Activated naive CD4-positive, alpha-beta T cell treated with Interleukin-2 at 50 U/mL for 16 hours (primary cell): ENCODE measurements at places on chromosomes 4 and X.

- no peak for DNase-seq
These were observed 59.3 kb downstream of the DCK start for GRCh38 chr4:71052716-71053115.

- no peak for DNase-seq
These were observed 149.7 kb upstream of the ANKRD50 start for GRCh38 chr4:124862261-124862660.

DNA sequence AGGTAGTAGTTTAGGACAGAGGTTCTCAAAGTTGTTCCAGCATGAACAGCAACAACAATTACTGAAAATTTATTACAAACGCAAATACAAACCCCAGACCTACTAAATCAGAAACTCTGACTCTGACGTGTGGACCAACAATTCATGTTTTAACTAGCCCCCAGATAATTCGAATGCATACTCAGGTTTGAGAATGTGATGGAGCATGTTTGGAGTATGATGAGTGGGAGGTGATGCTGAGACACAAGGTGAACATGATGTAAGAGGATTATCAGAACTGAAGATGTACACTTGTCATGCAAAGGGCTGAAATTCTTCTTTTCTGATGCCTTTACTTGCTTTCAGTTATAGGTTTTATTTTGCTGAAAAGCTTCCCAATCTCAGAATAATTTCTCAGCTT lies 323.0 kb downstream of the INPP4B start:
- no peak for DNase-seq

- no peak for DNase-seq
These were observed 745.4 kb downstream of the TECRL start for GRCh38 chr4:63663870-63664269.

GRCh38 chr4:88846206-88846790 lies 148.7 kb upstream of the NAP1L5 start:
- DNase-seq = no peak

- no peak for DNase-seq
These were observed 473.0 kb downstream of the FAT4 start for GRCh38 chr4:125787707-125788106.

GRCh38 chr4:181949704-181950312 lies 293.4 kb upstream of the TENM3 start:
- DNase-seq = no peak

DNA sequence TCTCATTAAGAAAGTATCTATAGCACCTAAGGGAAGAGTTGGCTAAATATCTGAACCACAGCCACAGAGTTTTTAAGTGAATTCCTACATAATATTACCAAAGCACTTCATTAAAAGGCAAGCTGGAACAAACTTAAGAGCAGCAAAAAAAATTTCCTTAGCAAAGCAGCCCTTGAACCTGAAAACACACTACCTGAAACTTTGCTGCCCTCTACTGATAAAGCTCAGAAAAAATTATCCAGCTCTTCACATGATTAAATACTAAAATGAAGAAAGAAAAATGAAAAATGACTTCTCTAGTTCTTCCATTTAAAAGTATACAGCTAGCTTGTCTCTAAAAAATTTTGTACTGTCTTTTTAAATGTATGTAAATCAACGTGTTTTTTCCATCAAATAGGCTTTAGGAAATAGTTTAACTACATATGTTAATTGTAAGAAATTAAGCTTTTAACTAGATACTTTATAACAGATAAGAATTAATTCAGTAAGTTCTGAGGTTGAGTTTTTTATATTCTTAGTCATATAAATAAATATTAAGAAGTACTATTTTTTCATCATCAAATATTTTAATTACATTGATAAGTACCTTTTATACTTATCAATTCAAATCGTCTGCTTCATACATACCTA lies 156.1 kb downstream of the STPG2 start:
- no peak for DNase-seq

GRCh38 chr4:54152846-54153600 lies 53.1 kb downstream of the GSX2 start:
- DNase-seq = no peak

DNA sequence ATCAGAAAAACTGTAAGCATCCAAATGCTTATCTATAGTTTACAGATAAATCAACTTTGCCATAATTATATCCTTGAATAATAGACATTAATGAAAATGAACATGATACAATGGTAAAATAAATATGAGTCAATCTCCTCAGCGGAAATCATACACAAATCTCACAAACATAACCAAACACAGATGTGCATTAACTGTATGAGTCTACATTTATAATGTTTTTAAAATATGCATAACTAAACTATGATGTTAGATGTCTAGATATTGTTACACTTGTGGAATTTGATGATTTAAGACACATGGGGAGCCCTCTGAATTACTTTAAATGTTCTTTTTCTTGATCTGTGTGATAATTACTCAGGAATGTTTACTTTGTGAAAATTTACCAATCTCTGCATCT lies 951.2 kb downstream of the TECRL start:
- DNase-seq = no peak
